Stimulated activated CD8-positive, alpha-beta memory T cell treated with anti-CD3 and anti-CD28 coated beads, Interleukin-2, amount 100 ng/mL, for 48 hours (primary cell): ENCODE measurements at places on chromosomes 1 and 21.

- no peak for DNase-seq
Measured at GRCh38 chr21:37071561-37072273, 1.2 kb downstream of the PIGP start.

GRCh38 chr1:209622841-209623829, 29.1 kb downstream of the LAMB3 start:
- DNase-seq: no peak

DNA sequence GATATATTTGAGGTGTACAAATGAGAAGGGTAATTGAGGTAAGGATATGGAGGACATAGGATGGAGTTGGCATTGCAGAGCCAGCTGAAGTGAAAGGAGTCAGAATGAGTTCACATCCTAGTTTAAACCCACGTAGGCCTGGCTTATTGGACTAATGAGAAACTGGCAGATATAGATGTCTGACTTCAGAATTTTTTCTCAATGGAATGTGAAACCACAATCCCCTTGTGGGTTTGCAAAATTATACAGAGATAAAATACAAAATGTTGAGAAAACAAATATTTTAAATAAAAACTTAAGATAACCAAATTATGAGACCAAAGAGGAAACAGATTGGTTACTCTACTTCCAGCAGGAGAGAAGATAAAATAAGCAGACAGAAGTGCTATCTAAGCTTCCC, 277.4 kb upstream of the LRRC7 start:
- DNase-seq: no peak

DNA sequence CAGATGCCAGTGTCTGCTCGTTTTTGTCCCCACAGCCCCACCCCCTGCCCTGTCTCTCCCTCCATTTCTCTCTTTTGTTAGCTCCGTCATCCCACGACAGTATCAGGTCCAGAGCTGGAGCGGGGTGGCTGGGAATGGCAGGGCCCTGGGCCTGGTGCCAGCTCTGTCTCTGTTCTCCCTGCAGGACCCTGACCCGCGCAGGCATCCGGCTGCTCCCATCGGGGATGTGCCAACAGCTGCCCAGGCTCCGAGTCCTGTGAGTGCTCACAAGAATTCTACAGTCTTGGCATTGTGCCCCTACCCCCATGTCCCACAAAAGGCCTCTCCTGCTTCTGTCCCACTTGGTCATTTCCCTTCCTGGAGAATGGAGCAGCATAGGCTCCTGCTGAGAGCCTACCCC, 37.4 kb downstream of the UBE2T start:
- DNase-seq: no peak

GRCh38 chr1:9719978-9720722, 68.6 kb downstream of the PIK3CD start:
- DNase-seq: no peak

DNA sequence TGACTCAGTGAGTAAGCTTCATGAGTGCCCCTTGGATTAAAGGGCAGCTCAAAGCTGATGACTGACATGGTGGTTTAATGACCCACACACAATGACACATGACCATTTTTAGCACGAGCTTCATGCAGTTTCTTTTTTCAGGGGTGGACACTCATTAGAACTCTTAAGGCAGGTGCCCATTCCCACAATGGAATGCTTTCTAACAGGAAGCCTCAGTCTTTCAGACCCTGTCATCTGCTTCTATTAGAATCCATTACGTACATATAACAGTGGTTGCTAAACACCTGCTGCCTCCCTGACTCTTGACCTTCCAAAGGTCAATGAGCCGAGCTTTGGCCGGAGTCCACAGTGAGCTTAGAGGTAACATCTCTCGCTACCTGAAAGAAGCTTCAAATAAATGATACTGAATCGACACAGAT, 27.4 kb downstream of the AKNAD1 start:
- no peak for DNase-seq

GRCh38 chr1:53392460-53392859, 64.6 kb upstream of the LRP8 start:
- no peak for DNase-seq

- no peak for DNase-seq
Measured at GRCh38 chr1:203210988-203211387, 18.5 kb downstream of the CHIT1 start.

GRCh38 chr1:197333041-197333440, 65.0 kb downstream of the CRB1 start:
- no peak for DNase-seq

DNA sequence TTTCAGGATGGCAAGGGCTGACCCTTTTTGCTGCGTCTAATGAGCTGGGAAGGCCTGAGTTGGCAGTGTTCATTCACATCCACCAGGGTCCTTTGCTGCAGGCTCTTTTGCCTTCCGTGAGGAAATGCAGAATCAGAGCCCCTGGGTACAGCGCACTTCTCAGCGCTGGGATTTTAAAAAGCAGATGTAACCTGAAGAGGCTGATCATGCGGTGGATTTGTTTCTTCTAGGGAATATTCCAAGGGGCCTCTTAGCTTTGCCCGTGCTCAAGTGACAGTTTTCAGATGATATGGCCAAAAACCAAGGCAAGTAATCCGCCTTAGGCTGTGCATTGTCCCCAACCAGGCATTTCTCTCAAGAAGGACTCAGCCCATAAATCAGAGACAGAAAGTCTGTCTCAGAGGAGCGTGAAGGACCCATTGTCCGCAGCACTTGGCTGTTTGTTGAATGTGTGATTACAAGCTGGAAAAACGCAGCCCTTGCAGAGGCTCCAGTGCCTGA, 237.6 kb downstream of the PTPRC start:
- no peak for DNase-seq

DNA sequence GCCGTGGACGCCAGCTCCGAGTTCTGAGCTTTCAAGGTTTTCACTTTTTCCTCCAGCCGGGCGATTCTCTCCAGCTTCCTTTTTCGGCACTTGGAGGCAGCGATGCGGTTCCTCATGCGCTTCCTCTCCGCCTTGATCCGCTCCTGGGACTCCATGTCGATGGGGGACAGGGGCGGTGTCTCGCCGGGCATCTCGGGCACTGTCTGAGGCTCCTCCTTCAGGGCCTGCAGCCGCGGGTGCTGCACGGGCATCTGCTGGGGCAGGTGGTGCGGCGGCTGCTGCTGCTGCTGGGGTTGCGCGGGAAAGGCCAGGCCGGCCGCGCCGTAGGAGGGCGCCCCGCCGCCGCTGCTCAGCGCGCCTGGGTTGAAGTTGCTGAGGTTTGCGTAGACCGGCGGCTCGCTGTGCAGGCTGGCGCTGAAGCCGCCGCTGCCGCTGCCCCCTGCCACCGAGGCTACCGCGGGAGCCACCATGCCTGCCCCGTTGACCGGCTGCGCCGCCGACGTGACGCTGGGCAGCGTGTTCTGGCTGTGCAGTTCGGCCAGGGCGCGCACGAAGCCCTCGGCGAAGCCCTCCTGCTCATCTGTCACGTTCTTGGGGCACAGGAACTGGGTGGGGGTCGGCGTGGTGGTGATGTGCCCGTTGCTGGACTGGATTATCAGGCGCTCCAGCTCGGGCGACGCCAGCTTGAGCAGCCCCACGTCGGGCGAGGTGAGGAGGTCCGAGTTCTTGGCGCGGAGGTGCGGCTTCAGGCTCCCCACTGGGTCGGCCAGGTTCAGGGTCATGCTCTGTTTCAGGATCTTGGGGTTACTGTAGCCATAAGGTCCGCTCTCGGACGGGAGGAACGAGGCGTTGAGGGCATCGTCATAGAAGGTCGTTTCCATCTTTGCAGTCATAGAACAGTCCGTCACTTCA, 1.4 kb downstream of the JUN start:
- DNase-seq: peak; percentile 51

DNA sequence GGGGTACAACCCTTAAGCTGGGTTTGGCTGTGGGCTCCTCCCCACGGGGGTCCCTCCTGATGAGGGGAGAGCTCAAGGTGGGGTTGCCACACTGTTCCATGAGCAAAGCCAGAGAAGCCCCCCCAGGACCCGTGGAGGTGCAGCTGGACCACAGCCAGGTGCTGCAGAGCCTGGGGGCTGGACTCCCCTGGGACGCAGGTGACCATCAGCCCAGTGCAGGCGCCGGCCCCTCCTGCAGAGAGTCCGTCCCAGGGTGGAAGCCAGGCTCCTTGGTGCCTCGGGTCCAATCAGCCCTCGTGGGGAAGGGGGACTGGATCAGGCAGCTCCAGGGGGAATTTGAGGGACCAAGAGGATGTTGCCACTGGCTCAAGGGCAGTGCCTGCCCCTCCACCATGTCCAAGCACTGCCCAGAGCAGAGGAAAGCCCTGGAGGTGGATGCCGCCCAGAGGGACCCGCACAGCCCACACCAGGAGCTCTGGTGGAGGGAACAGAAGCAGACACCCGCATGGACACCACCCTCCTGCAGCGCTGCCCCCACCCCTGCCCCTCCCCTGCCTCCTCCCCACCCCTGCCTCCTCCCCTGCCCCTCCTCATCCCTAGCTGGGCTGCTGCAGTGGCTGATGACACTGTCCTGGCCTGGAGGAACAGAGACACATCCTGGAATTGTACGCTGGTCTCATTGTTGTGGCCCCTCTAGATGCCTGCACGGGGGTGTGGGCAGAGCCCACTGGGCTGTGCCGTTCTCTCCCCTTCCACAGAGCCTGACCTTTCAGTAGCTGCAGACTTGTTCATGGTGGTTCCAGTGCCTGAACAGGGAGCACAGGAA, 30.8 kb upstream of the COL18A1 start:
- no peak for DNase-seq

- no peak for DNase-seq
Measured at GRCh38 chr1:15583016-15583706, 1.7 kb downstream of the AGMAT start.

GRCh38 chr1:246450611-246451251, 56.3 kb downstream of the SMYD3 start:
- DNase-seq: no peak

GRCh38 chr1:203593723-203594122, 32.9 kb upstream of the ATP2B4 start:
- peak; percentile 38 for DNase-seq

DNA sequence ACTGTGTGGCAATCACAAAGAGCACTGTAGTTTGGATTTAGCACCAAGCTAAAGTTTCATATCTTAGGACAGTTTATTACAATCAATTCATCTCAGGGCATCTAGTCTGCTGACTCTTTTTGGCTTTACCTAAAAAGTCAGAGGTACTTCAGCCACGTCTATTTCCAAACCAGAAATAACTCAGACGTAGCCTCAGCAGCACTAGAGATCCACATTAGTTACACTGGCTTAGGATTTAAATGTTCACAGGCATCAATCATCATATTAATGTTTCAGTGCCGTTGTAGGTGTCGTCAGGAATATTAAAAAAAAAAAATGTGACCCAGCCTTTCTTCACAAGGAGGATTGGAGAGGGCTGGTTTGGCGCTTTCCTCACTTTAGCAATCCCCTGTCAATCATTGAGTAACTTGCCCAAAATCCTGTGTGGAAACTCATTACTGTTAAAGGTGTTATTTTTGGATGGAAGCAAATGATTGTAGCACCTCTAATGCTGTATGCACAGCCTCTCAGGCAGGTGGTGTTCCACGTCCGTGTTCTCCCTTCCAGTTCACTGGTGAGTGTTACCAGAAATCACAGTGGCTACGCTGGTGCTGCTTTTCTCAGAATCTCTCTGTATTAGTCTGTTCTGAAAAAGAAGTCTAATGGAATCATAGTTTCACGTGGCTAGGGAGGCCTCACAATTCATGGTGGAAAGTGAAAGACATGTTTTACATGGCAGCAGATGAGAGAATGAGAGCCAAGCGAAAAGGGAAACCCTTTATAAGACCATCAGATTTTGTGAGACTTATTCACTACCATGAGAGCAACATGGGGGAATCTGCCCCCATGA, 45.4 kb downstream of the NEK7 start:
- DNase-seq: peak; percentile 15

DNA sequence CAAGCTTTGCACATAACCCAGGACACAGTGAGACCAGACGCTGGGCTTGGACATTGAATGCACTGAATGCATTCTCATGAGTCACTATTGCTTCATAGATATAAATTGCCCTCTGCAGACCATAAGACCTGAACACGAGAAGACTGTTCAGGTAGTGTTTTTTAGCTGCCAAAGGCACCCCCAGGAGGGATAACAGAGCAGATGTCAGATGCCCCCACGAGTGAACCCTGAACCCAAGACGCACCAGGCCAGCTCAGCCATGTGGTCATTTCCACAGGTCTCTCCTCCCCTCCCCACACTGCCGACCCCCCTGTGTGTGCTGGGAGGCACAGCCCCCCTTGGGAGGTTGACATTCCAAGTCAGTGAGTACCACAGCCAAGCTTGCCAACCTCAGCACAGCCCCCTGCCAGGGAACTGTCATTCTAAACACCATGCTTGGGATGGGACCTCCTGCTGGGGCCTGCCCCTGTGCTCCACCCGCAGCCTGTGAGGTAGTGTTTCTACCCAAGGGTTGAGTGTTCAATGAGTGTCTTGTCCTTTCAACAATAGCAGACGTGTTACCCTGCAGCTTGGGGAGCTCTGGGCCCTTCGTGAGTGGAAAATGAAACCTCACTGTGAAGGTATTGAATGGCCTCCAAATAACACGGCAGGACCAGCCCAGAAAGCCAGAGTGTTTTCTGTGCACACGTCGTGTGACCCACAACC, 68.2 kb downstream of the PSMG1 start:
- DNase-seq: no peak

DNA sequence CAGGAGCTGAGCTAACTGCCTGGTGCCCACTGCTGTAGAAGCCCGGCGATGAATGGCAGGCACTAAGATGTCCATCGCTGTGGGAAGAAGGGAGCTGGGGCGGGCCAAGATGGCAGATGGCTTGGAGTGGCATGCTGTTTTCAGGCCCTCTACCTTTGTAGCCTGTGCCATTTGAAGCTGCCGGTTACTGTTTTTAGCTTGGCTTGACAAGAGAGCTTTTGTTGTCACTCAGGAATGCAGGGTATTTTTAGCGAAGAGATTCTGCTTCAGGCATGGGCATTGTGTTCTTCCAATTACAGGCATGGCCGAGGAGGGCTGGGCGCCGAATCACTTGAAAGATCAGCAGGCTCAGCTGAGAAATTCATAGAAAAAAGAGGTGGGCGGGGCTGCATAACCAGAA, 348.7 kb downstream of the RPS6KC1 start:
- no peak for DNase-seq
